Hypothalamus (tissue), 51 donors: ENCODE measurements at places on chromosomes 11 and 22.

DNA sequence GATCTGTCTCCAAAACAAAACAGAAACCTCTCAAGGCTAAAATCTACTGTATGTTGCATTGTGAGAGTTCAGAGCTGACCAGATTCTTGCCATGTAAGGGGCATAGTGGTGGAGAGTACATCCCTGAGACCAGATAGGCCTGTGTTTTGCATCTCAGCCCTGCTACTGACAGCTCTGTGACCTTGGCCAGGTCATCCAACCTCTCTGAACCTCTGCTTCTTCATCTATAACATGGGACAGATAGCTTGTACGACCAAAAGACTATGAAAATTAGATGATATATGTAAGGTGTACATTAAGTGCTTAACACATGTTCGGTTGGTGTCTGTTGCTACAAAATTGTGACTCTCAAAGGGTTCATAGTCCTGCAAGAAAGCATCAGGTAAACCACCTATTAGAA, 22.9 kb downstream of the ZNRF3 start:
- no peak for DNase-seq

DNA sequence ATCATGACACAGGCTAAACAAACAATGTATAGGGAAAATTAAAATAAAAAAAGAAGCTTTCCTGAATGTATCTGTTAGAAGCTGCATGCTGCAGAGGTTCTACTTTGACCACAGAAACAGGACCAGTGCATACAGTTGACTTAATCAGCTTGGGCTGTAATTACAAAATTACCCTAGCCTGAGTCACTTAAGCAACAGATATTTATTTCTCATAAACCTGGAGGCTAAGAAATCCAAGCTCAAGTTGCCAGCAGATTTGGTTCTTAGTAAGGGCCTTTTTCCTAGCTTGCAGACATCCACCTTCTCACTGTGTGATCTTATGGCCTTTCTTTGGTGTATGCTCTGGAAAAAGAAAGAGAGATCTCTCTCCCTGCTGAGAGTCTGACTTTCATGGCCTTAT, 946.5 kb upstream of the RAG2 start:
- DNase-seq, result no peak

GRCh38 chr11:132072044-132072857, 701.8 kb downstream of the NTM start:
- no peak for DNase-seq

GRCh38 chr22:42328130-42328783, 57.8 kb upstream of the TCF20 start:
- DNase-seq, result no peak

GRCh38 chr11:117905524-117905923, 23.7 kb downstream of the TMPRSS13 start:
- no peak for DNase-seq

DNA sequence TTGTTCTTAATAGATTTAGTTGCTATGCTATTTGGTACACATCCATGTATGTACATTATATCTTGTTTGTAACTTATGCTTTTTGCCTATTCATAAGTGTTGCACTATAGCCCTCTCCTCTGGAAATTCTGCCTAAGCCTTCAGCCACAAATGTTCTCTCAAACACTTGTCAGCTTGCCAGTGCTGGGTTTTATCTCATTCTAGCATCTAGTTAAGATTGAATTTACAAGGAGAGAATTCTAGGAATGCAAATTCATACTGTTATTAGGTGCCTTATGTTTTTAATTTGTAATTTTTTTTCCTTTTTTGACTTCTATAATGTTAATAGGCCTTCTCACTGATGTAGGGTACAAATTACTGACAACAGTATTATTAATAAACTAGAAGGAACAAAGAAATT, 14.6 kb upstream of the CTSC start:
- no peak for DNase-seq

DNA sequence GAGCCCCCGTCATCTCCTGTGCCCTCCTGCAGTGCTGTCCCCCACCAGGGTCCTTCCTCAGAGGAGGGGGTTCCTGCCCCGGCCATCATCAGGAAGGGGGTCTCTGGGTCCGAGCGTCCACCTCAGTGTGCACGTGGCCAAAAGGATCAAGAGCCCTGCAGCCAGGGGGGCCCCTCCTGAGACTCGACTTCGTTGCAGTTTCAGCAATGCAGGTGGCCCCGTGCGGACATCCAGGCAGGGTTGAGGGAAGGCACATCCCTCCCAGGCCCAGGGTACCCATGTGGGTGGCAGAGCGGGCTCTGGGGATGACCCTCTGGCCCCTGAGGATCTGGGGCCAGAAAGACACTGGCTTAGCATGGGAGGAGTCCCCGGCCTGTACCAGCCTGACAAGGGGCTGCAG, 41.3 kb downstream of the LRP5 start:
- no peak for DNase-seq

DNA sequence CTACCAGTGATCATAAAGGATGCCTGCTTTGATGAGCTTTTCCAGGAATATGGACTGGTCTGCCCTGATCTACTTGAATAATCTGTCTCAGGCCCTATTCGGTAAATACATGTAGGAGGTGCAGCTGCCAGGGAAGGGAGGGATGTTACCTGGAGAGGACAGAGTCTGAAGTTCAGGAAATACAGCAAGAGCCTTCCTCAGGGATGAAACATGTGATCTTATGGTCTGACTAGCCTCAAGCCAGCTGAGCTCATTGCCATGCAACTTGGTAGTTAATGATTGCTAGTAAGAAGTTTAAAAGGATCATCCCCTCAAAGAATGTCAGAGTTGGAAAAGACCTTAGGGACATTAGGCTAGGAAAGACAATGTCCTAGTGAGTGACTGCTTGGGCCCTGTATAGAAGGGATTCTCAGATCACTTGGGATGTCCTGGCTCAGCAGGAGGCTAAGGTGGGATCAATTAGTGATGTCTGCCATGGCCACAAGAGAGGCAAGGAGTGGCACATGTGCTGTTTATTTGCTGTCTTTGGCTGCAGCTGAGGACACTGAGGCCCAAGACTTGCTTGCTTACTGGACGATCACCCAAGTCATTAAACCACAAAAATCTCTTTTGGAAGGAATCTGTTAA, 18.5 kb downstream of the PTPRJ start:
- no peak for DNase-seq

- DNase-seq, result no peak
These were observed 59.9 kb downstream of the GGTLC2 start for GRCh38 chr22:22704156-22704946.

DNA sequence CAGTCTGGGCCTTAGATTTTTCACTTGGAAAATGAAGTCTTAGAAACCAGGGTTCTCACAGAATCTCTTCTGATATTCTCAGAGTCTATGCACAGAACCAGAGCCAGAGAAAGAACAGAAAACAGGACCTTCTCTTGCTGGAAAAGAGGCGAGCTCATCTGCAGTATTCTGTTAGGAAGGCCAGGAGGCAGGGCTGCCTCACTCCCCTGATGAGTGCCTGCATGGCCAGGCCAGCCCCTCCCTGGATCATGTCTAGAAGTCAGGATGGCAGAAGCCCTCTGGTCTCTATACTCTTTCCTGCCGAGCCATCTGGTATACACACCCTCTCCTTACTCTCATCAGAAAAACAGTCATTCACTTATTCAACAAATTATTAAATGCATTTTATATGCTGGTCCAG, 723 bp downstream of the OR51M1 start:
- no peak for DNase-seq
